ENCODE measurements at places on chromosomes 6 and 20.

- no peak for DNase-seq
Observed at GRCh38 chr6:128179876-128180438, 279.1 kb upstream of the THEMIS start.

DNA sequence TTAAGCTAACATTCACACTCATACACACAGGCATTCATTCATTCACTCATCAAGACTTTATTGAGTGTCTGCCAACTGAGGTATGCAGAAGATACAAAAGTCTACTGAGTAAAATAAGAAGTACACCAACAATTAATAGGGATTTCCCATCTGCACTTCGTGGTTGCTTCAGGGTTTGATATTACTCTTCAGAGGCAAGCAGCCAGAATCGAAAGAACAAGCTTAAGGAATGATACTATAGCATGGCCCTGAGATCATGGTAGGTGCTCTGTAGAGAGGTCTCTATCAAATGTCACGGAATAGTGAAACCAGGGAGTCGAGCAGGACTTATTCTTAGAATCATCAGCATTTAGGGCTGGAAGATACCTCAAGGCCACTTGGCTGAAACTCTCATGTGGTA is 135.4 kb downstream of the NRN1 start:
- DNase-seq: no peak

DNA sequence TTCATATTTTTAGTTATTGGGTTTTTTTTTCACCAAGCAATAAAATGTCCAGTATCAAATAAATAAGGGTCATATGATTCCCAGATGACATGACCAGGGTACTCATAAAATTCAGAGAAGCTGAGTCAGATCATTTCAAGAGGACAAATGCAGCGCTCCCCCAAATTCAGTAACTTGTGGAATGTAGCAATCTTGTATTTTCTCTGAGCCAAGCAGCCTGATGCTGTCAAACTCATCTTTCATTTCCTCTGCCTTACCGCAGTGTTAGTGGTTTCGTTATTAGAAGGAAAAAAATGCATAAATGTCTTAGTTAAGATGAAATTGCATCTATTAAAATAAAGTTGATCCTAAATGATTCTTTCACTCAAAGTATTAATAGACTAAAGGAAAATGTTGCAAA is 57.8 kb upstream of the EDN1 start:
- DNase-seq: no peak

GRCh38 chr6:80144753-80145315 is 38.4 kb downstream of the BCKDHB start:
- no peak for DNase-seq

DNA sequence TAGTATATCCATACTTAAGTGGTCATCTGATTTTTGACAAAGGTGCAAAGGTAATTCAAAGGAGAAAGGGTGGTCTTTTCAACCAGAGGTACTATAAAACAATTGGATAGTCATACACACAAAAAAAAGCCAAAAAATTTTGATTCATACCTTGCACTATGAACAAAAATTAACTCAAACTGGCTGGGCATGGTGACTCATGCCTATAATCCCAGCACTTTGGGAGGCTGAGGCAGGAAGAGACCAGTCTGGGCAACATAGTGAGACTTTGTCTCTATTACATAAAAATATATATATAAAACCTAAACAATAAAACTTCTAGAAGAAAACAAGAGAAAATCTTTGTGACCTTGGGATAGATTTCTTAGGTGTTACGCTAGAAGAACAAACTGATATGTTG is 43.8 kb upstream of the ADIG start:
- DNase-seq: no peak

GRCh38 chr6:83597051-83597450 is 84.7 kb downstream of the PRSS35 start:
- DNase-seq: no peak
